ENCODE measurements at places on chromosomes 11 and 22.

DNA sequence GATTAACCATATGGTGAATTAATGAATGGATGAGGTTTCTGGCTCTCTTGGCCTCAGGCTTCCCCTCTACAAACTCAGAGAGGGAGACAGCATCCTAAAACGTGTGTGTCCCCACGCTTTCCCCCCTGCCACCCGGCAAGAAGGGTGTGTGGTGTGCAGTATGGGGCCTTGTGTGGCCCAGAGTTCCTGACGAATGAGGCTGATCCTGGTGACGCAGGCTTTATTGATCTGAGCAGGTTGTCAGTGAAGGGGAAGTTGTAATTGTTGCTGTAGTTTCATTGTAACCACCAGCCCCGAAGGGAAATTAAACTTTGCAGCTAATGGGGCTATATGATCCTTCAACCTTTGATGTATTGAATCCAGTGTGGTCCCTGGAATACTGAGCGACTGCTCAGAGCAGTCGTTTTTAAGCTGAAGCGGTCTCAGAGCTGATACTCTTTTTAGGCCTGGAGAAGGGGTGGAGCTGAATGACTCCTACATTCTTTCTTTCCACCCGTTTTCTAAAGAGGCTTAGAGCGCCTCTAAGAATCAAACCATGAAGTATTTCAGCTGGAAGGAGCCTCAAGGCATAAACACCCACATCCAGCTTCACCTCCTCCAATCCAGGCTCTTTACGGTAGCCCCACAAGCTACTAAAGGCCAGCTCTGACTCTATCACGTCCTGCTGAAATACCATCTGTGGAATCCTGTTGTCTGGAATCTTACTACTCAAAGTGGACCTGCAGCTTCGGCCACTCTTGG, 284.7 kb downstream of the MIAT start:
- no peak for DNase-seq

DNA sequence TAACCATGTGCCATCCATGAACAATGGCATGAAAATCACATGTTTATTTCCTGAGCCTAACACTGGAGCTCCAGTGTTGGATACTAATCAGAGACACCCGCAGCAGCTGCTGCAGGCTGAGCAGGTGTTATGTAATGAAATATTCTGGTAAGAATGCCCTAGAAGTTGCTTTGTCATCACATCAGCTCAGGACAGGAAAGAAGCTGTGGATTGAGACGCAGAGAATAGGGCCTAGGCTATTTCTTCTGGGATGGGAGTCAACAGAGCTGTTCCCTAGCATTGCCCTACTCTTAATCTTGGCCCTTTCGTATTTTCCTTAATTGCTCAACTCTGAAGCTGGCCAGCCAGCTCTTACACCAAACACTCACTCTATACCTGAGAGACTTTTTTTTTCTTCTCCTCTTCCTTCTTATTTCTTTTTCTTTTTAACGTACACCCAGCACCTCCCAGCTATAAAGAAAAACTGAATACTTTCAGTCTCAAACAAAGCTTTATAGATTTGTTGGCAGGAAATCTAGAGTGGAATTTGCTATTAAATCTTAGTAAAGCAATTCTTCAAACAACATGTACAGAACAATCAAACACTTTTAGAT, 31.9 kb downstream of the RASSF10 start:
- DNase-seq = no peak

DNA sequence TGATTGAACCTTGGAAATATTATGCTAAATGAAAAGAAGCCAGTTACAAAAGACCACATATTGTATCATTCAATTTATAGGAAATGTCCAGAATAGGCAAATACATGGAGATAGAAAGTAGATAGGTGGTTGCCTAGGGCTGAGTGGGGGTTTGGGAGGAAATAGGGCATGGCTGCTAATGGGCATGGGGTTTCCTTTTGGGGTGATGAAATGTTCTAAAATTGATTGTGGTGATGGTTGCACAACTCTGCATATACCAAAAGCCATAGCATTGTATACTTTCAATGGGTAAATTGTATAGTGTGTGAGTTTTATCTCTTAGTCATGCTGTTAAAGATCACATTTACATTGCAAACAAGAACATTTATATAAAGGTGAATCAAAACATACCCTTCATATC, 48.7 kb downstream of the LDLRAD3 start:
- DNase-seq = no peak

GRCh38 chr11:8757047-8757446, 74.5 kb downstream of the RPL27A start:
- DNase-seq = peak; percentile 72

DNA sequence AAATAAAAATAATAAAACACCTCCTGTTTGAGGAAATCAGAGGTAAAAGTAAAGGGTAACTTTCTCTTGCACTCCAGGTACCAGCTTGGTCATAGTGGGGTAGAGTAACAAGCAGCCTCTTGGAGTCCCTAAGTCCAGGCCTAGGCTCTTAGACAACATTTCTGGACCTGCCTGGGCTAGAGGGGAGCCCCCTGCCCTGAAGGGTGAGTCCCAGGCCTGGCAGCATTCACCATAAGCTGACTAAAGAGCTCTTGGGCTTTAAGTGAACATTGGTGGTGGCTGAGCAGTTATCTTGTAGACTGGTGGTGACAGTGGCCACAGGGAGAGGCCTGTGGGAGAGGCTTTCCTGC, 18.6 kb upstream of the OR56A3 start:
- DNase-seq = no peak

GRCh38 chr11:18548001-18548400, 21.3 kb upstream of the TSG101 start:
- no peak for DNase-seq

- no peak for DNase-seq
These were observed 537 bp downstream of the SCN4B start for GRCh38 chr11:118152020-118152551.

- no peak for DNase-seq
These were observed 50.3 kb downstream of the MICAL3 start for GRCh38 chr22:17974087-17974486.

GRCh38 chr22:18066181-18066859, 11.5 kb upstream of the PEX26 start:
- no peak for DNase-seq

DNA sequence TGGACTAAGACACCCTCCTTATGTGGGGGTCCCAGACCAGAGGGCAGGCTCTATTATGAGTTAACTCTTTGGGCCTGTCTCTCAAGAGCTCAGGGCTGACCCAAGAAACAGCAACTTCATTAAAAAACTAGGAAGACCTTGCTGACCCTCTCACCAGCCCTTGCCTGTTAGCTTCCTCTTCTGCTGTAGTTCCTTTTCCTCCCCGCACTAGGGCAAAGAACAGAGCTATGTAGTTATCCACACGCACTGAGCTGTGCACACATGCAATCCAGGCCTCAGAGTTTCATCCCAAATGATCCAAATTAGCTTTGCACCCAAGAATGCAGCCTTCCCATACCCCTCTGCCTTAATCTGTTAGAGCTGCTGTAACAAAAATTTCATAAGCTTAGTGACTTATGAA, 539.6 kb upstream of the CADM1 start:
- no peak for DNase-seq

GRCh38 chr11:112082729-112083128, 3.8 kb downstream of the TIMM8B start:
- no peak for DNase-seq

- no peak for DNase-seq
These were observed 581 bp upstream of the FBXO3 start for GRCh38 chr11:33774736-33775466.

DNA sequence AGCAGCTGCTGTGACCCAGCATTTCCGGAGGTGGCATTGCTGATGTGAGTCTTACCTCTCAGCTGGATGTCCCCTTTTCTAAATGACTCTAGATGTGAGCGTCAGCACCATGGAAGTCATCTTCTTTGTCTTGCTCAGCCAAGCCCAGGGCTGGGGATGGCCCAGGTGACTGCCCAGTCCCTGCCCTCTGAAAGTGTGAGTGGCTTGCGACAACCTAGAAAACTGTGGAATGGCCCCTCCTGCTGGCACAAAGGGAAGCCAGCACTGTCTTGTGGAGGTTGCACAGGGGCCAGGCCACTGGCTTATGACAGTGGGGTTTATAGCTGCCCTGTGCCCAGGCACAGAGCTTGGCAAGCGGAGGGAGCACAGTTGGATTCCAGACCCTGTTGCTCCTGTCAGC, 6.2 kb downstream of the TUB start:
- DNase-seq = no peak

DNA sequence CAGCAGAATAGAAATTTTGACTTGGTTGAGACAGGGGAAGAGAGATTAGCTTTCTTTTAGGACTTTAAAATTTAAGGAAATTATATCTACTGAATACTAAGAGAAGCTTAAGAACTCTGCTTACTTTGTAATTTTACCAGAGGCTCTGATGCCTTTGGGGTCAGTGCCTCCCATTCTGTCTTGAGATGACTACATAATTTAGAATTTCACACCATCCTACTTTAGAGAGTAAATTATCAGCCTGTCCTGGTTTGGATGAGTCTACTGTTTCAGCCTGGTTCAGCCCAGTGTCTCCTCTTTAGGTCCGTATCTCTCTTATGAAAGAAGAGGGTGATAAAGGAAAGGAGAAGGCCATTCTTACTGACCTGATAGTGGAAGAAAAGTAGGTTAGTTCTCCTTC, 9.8 kb downstream of the NUCB2 start:
- DNase-seq = no peak

- DNase-seq = peak; percentile 97
These were observed 7.7 kb upstream of the MMP12 start for GRCh38 chr11:102882389-102883024.

DNA sequence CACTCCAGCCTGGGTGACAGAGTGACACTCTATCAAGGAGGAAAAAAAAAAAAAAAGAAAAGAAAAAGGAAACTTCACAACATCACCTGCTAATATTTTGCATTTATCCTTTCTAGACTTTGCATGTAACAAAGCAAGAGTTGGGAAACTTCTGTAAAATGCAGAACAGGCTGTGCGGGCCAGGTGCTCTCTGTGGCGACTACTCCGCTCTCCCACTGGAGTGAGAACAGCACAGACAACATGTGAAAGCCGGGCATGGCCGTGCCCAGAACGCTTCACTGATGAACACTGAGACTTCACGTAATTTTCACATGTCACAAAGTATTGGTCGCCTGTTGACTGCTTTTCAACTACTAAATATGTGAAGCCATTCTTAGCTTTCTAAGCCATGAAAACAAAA, 15.5 kb upstream of the TESMIN start:
- no peak for DNase-seq

- no peak for DNase-seq
These were observed 1.5 kb downstream of the PANX2 start for GRCh38 chr22:50171965-50172421.

DNA sequence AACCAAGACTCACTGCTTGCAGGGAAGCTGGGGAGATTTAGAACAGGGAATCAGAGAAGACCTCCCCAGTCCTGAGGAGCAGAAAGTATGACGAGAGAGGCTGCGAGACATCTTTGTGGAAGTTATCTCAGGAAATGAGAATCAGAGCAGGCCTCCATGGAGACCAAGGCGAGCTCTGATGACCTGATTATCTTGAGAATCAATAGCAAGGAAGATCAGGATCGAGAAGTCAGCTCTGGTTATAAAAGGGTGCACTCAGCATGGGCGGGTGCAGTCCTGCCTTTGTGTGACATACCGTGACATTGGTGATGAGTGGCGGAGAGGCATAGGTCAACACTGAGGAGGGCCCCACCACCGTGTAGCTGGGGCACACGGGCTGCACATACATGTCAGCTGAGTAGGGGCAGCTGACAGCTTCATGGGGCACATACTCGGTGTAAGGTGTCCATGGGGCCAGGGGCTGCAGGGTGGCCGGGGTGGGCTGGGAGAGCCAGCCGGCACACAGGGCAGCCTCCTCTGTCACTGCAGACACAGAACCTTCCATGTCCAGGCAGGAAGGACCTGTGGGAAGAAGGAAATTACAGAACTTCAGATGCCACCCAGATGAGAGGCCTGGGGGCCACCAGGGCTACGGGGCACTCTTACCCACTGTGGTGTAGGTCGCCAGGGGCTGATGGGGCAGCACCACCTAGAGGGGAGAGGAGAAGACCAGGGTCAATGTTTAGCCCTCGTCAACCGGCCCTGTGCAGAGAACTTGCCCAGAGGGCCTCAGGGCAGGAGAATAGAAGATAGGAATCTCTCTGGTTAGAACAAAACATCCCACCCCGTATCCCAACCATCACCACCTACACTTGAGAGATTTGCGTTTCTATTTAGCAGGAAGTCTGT, 21.7 kb downstream of the POU2AF1 start:
- no peak for DNase-seq

GRCh38 chr22:21697880-21698279, 32.1 kb downstream of the PPIL2 start:
- peak; percentile 90 for DNase-seq

DNA sequence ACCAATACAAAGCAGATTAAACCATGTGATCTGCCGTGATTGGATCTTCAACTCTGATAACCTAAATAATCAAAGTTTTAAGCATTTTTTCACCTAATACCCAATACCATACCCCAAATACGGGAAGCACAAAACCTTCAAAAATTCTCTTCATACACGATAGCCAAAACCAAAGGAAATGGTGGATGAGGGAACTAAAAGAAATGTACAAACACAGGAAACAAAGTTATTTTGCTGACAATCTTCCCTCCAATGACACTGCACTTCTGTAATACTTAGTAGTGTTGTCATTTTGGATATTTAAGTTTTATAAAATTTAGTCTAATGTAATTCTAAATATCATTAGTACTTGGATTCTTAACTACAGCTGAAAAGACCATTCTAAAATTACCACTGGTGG, 27.0 kb downstream of the CSTF3 start:
- no peak for DNase-seq

DNA sequence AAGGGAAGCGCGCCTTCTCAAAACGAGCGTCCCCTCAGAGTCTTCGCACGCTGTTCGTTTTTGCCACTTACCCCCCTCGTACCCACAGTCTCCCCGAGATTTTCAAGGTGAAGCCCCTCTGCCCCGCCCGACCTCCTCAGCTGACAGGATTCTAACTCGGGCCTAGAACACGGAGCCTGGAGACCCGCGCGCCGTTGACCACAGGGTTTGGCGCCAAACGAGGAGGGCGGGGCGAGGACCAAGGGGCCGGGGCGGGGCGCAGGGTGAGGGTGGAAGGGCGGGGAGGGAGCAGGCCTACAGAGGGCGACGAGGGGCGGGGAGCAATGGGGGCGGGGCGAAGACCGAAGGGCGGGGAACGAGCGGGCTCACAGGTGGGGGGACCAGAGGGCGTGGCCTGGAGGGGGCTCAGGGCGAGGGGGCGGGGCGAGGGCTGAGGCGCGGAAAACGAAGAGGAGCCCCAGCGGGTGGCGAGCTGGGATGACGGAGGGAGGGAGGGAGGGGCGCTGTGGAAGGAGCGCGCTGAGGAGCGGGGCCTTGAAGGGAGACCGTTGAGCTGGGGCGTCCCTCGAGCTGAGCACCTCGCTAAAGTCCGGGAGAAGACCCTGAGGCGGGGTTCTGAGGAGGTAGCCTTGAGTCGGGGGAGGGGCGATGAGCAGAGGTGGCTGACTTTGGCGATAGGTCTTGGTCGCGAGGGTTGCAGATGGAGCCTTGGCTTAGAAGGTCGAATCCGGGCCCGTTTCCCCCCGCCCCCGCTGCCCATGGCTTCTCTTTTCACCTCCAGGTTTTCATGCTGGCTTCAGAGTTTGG, at the start of gene DMC1:
Gene DMC1, minus strand, starts transcription at position 212 of the 807 bp plus-strand sequence. CDS start 1,927 bp downstream, outside the sequence.
- DNase-seq = peak; percentile 86

Data from fibroblast of skin of back (primary cell).